ENCODE measurements at places on chromosomes 2 and 18.

DNA sequence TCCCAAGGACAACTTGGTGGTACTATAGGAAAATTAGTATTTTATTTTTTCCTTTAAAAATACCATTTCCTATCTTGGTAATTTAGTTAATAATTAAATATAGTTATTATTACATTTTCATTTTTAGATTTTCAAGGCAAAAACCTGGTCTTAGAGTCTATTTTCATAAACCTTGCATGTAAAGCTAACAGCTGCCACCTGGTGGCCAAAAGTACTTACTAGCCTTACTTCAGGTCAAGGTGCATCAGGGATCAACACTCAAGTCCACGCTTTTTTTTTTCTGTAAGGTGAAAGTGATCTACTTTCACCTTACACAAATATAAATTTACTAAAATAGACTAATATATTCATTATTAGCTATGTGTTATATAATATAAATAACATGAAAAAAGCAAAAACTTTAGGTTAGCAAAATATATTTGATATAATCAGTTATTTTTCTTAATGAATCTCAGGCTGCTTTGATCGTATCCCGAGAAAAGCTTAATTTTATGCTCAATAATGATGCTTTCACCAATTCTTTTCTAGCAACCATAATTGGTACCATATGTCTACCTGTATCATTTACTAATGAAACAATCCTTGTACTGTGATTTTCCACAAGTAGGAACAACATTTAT is 62.5 kb downstream of the RELCH start:
- peak; percentile 82 for DNase-seq

- DNase-seq = no peak
Measured at GRCh38 chr18:48929941-48930713, 20.6 kb downstream of the SMAD7 start.

GRCh38 chr2:143422681-143423080 is 293.5 kb downstream of the ARHGAP15 start:
- DNase-seq = no peak

DNA sequence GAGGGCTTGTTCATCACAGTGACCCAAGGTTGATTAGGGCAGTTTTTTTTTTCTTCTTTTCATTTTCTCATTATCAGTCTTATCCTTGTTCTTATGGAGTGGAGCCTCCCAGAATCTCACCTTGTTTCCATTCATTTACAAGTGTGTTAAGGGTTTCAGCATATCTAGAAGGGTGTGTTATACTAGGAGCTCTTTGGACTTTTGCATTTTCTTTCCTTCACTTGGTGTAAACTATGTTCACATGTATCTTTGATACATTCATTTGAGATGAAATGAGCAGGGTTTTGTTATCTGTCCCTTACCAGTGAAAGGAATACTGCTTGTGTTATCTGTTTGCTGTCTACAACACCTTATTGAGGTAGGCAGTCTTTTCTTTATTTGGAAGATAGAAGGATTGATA is 96.7 kb downstream of the WDR7 start:
- no peak for DNase-seq

- DNase-seq = no peak
Measured at GRCh38 chr18:12031846-12032245, 50.5 kb downstream of the IMPA2 start.

DNA sequence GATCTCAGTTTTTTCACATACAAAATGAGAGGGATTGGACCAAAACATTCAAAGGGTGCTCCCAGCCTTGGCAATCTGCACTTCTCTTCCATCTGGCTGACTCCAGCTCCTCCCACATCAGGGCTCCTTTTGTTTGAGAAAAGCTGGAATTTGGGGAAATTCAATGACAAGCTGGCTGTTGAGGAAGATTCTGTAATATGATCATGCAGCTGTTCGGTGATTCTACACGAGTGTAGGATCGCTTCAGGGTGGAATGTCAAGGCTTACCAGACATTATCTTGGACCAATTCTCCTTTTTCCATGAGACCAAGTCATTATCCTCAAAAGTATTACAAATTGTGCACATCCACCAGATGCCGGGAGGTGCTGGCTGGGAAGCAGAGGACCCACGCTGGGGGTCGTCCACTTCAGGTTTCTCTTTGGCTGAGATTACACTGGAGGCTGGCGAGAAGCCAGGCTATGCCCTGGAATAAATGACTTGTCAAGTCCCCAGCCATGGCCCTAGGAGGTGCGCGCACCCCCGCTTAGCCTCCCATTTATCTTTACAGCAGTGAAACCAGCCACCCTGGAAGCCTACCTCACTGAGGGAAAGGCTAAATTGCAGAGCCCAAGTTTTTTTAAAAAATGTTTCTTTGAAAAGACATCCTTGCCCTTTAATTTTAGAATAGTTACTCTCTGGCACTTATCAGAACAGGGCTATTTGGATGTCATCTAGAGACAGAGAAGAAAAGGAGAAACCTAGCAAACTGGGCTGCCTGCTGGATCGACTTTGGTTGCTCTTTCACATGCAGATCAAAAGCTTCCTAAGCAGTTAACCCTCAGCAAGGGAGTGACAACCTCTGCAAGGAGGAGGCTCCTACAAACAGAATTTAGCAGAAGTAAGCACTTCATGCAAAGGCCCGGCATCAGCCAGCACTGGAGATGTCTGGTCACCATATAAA is 42.5 kb upstream of the LCLAT1 start:
- no peak for DNase-seq

GRCh38 chr18:42228581-42228980 is 273.5 kb downstream of the PIK3C3 start:
- DNase-seq = no peak

- DNase-seq = no peak
Measured at GRCh38 chr2:24153478-24153877, 21.4 kb upstream of the FAM228A start.

DNA sequence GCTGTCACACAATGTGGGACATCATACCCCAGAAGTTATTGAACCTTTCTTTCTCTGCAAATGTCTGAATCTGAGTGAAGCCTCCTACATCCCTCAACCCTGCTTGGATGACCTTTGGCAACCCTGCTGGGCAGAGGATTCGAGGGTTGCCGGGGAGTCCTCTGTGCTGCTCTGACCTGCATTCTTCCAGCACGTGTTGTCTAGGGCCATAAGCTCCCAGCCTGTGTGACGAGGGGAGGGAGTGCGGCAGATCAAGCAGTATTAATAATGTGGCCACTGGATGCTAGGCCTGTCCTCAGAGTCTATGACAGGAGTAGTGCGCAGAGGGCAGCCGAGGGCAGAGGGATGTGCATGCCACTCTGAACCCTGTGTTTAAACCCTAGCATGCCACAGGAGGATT is 58.8 kb downstream of the RPL37A start:
- DNase-seq = no peak

- peak; percentile 5 for DNase-seq
Measured at GRCh38 chr2:211900000-211900399, 638.6 kb downstream of the ERBB4 start.

DNA sequence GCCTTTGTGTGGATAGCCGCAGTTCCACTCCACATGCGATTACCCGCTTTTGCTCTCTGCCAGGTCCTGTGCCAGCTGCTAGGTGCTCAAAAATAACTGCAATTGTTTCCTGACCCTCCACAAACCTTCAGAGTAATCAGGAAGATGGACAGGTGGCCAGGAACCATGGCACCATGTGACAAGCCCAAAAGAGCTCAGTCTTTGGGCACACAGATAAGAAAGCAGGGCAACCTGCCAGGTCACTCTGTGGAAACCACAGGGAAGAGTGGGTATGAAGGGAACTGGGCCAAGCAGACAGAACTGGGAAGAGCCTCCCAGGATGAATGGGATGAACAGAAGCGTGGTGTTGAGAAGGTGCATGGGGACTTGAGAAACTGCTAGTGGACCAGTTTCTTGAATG is 79.4 kb upstream of the AGAP1 start:
- DNase-seq = peak; percentile 69

DNA sequence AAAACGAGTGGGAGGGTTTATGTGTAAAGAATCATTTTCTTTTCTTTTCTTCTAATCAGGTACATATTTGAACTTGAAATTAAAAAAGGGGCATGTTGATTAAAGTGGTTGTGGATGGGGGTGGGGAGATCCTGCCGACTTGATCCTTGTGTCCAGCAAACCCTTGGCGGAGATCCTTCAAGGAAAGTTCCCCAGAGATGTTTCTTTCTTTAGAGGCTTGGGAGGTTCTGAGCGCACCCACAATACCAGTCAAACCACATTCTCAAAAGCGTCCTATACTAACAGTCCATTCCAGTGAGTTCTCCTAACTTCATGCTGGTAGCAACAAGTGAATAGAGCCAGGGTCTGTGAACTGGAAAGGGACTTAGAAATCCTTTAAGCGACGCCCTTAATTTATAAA is 49.2 kb downstream of the MYCN start:
- DNase-seq = no peak

DNA sequence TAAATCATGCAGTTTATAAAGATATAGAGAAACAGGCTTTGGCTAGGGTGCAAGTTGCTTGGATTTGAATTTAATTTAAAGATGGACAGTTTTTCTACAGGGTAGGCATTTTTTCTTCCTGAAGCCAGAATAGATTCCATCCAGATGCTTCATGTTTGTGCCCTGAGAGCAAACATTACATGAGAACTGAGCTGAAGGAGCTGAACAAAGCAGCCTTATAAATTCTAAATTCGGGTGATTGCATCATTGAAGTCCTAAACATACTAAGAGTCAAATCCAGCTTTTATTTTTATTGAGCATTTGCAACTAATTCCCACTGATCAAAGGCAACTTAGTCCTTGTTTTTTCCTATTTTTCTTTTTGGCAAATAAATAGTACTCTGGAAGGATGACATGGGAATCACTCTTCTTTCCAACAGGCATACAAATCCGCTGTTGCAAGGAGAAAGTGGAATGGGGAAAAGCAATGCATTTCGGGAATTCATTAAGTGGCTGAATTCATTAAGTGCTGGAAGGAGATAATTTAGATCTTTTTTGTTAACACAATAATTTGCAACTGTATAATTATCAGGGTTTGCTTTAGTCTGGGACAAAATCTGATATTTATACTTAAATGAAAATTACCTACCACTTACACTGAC is 828.0 kb downstream of the SLC4A3 start:
- DNase-seq = no peak

- no peak for DNase-seq
Measured at GRCh38 chr18:32280911-32281310, 91.1 kb downstream of the MEP1B start.

- no peak for DNase-seq
Measured at GRCh38 chr2:20970068-20970467, 73.8 kb downstream of the APOB start.

GRCh38 chr2:142974288-142975024 is 97.0 kb downstream of the KYNU start:
- no peak for DNase-seq

DNA sequence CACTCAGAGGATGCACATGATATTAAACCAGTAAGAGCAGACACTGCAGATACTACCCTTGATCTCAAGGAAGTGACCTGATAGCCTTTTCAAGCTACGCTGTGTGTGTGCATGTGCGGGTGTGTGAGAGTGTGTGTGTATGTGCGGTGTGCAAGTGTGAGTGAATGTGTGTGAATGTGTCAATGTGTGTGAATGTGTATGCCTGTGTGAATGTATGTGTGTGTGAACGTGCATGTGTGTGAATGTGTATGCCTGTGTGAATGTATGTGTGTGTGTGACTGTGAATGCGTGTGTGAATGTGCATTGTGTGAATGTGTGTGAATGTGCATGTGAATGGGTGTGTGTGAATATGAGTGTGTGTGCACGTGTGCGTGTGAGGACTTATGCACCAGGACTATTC is 53.8 kb downstream of the KCNG2 start:
- no peak for DNase-seq

DNA sequence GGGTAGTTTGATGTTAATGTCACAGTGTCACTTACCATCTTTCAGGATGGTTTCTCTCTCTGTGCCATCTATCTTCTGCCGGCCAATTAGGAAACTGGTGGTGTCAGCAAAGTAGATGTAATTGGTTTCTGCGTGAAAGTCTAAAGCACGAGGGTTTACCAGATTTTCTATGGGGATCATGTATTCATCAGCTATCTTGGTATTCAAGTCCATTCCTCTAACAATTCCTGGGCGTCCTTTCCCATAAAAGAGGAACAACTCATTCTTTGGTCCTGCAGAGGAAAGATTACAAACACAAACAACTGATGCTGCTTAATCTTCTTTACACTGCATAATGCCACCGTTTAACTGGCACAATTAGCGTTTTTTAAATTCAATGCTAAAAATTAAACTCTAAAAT is 1081.9 kb downstream of the LRP1B start:
- DNase-seq = no peak

- DNase-seq = no peak
Measured at GRCh38 chr18:59661891-59662701, 35.1 kb downstream of the CCBE1 start.

GRCh38 chr2:16318474-16319195 is 347.0 kb downstream of the CYRIA start:
- no peak for DNase-seq

GRCh38 chr2:177796011-177796410 is 276.6 kb downstream of the PDE11A start:
- no peak for DNase-seq

DNA sequence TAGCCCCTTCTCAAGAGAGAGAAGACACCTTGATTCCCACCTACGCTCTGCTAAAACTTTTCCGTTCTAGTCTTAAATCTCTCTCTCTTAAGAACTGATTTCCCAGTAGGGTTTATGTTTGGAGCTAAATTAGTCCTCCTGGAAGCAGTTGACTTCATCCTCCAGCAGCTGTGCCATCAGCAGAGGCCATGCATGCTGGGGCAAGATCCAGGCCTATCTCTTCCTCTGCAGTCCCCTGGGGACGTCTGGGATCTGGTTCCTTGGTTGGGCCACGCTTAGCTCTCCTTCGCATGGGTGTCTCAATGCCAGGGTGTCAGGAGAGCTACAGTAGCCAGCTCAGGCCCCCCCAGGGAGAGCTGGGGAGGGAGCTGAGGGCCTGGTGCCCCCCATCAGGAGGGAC is 49.7 kb downstream of the HPCAL1 start:
- no peak for DNase-seq

DNA sequence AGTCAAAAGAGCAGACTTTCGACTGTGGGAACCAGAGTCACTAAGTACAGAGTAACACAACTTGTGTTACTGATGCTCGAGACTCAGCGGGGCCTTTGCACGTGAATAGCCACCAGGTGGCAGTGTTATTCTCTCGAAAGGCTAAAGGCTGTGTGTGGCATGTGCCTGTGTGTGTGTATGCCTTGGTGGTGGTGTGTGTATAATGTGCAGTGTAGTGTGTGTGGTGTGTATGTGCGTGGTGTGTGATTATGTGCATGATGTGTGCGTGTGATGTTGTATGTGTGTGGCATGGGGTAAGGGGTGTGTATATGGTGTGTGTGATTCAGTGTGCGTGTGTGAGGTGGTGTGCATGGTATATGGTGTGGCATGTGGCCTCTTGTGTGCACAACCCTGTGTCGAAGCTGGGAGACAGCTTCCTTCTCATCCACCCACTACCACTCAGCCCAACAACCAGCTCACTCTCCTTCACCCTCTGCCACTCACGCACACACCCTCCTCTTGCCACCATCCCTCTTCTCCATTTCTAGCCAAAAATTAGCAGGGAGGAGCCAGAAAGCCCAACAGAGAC is 83.0 kb upstream of the ZNF532 start:
- DNase-seq = peak; percentile 85
